Stimulated activated CD8-positive, alpha-beta memory T cell treated with anti-CD3 and anti-CD28 coated beads, Interleukin-4, amount 100 ng/mL, for 4 hours (primary cell): ENCODE measurements at places on chromosomes 4 and X.

DNA sequence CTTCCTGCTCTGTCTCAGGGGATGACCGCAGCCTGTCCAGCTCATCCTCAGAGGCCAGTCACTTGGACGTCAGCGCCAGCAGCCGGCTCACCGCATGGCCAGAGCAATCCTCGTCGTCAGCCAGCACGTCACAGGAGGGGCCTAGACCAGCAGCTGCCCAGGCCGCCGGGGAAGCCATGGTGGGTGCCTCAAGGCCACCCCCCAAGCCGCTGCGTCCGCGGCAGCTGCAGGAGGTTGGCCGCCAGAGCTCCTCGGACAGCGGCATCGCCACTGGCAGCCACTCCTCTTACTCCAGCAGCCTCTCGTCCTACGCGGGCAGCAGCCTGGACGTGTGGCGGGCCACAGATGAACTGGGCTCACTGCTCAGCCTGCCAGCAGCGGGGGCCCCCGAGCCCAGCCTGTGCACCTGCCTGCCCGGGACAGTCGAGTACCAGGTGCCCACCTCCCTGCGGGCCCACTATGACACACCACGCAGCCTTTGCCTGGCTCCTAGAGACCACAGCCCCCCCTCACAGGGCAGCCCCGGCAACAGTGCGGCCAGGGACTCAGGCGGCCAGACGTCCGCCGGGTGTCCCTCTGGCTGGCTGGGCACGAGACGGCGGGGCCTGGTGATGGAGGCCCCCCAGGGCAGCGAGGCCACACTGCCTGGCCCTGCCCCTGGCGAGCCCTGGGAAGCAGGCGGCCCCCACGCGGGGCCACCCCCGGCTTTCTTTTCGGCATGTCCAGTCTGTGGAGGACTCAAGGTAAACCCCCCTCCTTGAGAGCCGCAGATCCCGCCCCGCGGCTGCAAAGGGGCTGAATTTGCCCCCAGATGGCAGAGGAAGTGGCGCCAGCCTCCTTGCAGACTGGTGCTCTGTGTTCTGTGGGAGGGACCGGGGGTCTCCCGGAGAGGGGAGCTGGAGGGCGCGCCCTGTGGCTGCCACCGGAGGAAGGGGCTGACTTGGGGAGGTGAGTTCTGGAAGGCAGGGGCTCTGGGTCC, 29.9 kb downstream of the DOK7 start:
- DNase-seq = no peak

DNA sequence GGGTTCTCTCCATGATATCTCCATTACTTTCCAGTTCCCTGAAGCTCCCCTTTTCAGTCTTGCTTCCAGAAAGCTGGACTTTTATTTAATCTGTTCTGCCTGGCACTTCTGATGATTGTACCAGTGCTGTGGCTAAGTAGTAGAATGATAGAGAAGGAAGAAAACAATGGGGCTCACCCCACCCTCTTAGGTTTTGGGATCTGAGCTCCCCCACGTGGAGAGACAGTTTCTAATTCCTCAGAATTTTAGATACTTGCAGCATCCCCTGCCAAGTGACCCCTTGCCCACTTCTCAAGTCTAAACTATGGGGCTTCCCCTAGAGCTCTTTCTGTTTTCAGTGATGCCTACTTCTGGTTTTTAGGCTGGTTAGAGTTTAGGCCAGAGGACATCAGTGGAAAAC, 73.9 kb downstream of the GC start:
- no peak for DNase-seq

- DNase-seq = no peak
Measured at GRCh38 chrX:153829549-153829798, 870 bp downstream of the PDZD4 start.

DNA sequence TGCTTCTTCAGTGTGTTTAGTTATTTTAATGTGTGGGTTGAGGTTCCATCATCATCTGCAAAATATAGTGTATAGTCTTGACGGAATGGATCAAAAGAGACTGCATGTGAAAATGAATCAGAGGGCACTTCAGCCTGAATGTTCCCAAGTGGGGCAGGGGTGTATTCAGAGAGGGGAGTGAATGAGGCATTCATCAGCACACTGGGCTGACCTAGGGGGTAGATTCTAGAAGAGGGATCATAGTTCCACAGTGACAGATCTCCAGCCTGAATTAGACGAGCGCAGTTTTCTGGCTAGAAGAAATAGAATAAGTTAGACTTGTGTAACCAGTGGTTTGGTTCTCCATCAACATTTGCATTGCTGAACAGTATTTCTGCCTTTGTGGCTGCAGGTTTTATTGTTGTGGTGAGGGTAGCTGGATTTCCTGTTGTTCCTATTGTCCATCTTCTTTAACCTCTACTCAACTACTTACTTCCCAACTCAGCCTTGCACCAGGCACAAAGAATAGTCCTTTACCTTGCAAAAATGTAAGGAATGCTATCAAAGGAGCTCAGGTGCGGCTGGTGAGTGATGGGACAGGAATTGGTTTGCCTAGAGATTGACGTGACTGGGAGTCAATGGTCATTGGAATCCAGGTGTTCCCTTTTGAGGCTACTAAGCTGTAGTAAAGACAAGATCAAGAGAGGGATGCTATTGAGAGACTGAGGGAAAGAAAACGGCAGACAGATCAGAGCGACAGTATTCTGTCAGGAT, 50.9 kb downstream of the NAP1L5 start:
- DNase-seq = no peak

DNA sequence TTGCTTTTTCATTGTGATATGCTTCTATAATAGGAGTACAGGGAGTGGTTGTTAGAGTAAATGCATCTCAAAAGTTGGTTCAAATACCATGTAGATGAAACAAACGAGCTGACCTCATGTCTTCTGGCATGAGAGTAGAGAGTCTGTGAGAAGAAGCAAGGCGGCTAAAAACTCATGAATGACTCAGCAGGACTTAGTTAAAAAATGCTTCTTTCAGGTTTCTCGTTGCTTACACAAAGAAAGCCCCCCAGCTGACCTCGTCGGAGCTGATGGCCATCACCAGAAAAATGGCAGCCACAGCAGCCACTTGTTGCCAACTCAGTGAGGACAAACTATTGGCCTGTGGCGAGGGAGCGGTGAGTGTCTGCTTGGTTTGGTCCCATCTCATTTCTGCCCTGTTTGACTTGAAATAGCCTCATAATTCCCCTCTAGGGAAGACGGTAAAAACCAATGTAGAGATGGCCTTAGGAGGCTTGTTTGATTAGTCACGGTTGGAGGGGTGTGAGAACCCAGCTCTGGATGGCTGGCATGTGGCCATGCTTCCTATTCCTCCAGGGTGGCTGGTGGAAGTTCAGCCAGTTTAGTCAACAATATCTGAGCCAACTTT, 14.5 kb downstream of the AFP start:
- DNase-seq = no peak

DNA sequence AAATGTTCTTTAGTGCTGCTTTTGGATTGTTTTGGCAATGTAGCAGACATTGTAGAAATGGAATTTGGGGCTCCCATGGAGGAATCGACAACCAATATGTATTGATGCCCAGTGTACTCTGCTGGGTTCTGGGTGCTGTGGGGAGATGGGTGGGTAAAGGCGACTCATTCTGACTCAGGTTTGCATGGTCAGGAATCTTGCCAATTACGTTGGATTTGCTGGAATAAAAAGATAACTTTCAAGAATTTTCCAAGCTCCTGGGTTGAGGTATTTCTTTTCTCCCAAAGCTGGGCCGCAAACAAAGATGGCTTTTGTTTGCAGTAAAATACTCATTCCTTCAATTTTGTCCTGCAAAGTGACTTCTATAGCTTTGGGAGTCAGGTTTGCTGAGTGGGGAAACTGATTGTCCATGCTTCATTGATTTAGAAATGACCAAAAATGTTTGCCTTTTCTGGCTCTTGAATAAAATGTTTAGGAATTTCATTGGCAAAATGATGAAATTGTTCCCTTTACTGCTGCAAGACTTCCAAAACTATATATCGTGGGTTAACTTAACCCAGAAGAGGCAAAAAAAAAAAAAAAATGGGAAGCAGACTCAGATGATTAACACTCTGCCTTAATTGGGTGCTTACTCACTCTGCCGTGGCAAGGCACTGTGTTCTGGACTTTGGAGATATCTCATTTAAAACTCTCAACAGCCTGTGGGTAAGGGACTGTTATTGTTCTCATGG, 57.0 kb downstream of the RTL9 start:
- DNase-seq = no peak

DNA sequence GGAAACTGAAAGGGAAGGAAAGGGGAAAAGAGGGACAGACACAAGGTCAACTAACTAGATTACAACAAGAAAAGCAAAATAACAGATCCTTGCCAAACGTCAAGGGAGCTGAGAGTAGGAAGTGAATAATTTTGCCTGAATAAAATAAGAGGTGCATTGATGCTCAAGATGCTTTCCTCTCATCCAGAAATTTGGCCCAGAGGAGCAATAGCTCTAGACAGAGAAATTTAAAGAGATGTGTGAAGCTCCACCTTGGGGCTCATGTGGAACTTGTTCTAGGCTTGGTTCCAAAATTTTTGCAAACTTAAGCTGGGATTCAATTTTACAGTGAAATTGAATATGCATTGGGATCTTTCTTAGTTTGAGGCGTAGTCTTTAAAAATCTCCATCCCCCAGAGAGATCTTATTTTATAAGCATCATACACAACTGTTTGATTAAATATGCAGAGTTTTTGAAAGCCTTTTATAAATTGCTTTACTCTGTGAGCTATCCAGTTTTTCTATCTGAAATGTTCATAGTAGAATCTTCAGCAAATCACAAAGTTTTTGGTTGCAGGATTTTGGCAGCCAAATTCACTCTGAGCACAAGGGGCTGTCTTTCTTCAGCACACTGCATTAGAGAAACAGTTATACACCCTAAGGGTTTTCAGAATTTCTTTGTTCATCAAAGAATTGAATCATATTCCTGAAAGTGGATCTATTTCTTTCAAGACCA, 1159.5 kb downstream of the ADGRL3 start:
- no peak for DNase-seq

GRCh38 chr4:111480510-111480909, 664.7 kb upstream of the FAM241A start:
- no peak for DNase-seq

DNA sequence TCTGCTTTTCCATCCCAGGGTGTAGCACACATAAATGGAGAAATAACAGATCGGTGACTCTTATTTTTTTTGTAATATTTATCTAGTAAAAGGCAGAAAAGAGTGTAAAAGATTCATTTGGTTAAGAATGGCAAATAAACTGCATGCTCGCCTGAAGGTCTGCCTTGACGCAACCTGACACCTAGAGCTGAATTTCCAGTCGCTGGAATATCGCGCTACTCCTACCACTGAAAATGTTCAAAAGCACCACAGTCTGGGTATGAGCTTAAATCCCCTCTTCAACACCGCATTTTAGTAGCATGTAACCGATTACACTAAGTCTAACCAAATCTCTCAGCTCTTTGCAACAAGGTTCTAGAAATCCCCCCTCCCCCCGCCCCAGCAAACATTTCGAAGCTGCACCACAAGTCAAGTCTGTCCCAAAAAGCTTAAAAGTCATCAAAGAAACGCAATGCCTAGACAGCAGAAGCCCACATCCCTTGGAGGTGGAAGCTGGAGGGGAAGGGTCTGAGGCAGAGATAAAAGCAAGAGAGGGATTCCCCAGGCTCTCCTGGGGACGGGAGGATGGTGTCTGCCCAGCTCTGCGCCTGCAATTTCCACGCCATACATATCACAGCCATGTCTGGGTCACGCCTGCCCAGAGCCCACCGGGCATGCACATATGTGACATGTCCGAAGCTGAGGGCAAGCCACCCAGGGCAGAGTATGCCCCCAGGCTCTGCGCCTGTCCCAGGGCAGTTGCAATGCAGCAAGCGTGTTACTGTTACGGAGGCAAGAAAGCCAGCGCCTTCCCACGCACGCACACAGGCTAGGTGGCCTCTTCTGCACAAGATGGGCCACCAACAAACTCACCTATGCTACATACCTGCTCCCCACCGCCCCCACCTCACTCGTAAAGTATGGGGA, 1.4 kb downstream of the FGF13 start:
- DNase-seq = no peak

DNA sequence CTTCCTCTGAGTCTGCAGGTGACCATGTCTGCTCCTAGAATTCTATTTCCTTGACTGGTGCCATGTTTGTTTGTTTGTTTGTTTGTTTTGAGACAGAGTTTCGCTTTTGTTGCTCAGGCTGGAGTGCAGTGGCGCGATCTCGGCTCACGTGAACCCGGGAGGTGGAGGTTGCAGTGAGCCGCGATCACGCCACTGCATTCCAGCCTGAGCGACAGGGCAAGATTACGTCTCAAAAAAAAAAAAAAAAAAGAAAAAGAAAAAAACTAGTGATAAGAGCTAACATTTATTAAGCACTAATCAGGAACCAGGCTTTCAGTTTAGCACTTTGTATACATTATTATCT, 7.2 kb downstream of the SAT1 start:
- DNase-seq = no peak

DNA sequence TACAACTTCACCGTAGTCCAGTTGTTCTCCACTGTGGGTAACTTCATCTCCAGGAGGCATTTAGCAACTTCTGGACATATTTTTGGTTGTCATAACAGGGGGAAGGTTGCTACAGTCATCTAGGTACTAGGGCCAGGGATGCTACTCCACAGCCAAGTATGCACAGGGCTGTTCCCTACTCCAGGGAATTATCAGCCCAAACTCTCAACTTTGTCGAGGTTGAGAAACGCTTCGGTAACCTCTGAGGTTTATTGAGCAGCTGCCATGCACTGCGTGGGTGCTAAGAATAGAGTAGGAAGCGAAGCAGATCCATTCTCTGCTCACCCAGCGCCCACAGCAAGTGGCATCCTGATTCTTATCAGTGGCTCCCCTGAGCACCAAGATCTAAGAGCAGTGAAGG, 8.2 kb downstream of the FGFBP1 start:
- no peak for DNase-seq

DNA sequence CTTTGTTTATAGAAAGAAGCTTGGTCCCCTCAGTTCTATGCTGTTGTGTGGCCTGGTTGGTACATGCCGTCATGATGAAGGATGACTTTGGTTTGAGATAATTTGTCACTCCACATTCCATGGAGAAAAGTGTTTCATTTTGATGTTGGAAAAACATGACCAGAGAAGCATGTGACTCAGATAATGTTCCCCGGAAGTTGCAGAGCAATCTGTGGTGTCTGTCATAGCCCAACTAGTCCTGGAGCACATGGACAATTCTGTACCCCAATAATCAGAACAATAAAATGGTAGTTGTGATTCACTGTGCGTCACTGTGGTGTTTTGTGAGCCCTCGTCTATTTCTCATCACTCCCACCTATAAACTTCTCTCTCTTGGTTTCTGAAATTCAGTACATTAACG, 85.1 kb downstream of the PDK3 start:
- no peak for DNase-seq

- no peak for DNase-seq
Measured at GRCh38 chr4:73034896-73035295, 34.6 kb downstream of the COX18 start.

- no peak for DNase-seq
Measured at GRCh38 chrX:30627818-30628652, 25.2 kb upstream of the GK start.
